ENCODE measurements at places on chromosomes 13 and 19.

- no peak for DNase-seq
Observed at GRCh38 chr13:60720590-60720989, 323.6 kb downstream of the TDRD3 start.

DNA sequence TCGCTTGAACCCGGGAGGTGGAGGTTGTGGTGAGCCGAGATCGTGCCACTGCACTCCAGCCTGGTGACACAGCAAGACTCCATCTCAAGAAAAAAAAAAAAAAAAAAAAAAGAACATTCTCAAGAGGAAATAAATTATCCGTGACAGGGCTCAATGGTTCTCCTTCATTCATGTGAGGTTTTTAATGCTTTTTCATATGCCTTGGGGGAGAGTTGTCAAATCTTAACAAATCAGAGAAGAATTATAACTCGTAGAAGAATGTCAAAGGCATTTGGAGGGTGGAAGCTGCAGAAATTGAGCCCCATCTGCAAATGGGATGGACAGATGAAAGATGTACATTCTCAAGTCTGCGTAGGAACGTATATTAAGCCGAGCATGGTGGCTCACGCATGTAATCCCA, 34.9 kb upstream of the HOMER3 start:
- no peak for DNase-seq

DNA sequence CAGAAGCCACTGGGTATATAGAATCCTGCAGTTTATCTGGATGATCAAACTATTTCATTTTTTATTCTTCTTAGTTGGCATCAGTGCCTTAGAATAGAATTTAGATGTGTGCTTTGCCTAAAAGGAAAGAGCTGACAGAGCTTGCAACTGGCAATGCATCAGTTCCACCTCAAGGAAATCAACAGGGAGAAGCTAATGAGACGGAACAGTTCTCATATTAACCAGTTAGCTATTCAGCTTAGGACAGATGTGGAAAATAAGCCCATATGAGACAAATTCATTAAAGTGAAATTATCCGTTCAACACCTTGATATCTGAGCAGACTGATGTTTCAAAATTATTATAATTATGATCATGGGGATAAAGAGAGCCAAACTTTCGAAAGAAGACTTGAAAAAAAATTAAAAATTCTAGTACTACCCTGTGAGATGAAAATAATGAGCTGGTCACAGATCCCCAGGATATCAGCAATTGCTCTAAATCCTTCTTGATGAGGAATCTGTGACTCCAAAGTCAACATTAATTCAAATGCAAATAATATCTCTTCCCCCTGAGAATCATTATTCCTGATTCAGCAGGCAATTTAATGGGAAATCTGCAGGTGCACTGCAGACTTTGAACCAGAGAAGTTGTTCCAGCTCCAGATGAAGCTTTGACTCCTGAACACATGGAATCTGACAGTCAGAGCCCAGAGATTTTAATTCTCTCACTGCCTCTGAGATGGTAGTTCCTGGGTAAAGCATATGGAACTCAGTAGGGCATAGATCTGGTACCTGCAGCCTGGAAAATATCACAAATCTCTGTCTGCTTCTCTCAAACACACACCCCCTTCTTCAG, 486.8 kb downstream of the FOXO1 start:
- DNase-seq, result no peak

GRCh38 chr13:48636550-48636949, 17.2 kb upstream of the CYSLTR2 start:
- no peak for DNase-seq

- DNase-seq, result no peak
Observed at GRCh38 chr19:21843081-21843480, 7.1 kb upstream of the ZNF43 start.

DNA sequence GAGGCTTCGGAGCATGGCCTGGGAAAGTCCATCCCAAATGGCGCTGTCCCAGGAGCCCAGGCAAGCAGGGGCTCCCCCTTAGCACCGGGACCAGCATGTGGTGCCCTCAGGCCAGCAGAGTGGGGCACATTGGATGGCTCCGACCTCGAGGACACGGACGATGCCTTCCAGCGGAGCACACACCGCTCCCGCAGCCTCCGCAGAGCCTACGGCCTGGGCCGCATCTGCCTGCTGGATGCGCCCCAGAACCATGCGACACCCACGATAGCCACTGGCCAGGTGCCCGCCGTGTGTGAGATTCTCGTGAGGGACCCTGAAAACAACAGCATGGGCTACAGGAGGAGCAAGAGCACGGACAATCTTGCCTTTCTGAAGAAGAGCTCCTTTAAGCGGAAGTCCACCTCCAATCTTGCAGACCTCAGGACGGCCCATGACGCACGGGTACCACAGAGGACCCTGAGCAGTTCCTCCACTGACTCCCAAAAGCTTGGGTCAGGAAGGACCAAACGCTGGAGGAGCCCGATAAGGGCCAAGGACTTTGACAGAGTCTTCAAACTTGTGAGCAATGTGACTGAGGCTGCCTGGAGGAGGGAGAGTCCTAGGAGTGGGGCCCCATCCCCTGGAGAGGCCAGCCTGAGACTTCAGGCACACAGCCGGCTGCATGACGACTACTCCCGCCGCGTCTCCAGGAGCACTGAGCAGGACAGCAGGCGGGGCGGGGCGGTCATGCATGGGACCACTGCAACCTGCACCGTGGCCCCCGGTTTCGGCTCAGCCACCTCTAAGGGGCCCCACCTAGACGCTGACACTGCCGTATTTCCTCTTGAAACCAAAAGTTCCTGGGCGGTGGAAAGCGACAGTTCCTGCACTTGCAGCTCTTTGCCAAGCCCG, 63.1 kb downstream of the SPATA13 start:
- no peak for DNase-seq

DNA sequence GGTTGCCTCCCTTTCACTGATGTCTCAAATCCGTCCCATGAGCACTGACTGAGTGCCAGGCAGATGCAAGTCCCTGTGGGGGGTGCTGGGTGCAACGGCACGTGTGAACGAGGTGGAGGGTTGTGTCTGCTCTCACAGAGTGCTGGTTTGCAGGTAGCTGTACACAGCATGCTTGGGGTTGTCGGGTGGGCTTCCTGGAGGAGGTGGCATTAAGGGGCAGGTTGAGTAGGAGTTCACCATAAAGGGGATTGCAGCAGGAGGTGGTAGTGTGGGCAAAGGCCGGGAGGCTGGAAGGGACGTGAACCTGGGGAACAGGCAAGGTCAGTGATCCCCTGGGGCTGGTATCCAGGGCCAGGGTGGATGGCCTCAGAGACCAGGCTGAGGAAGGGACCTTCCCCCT, 17.2 kb downstream of the COLGALT1 start:
- DNase-seq, result no peak

GRCh38 chr19:42193706-42194105, 23.8 kb downstream of the DEDD2 start:
- DNase-seq, result no peak

- DNase-seq, result no peak
Observed at GRCh38 chr13:110985541-110985940, 70.7 kb upstream of the ANKRD10 start.

- peak; percentile 54 for DNase-seq
Observed at GRCh38 chr19:46967578-46968032, 52.0 kb upstream of the NPAS1 start.

DNA sequence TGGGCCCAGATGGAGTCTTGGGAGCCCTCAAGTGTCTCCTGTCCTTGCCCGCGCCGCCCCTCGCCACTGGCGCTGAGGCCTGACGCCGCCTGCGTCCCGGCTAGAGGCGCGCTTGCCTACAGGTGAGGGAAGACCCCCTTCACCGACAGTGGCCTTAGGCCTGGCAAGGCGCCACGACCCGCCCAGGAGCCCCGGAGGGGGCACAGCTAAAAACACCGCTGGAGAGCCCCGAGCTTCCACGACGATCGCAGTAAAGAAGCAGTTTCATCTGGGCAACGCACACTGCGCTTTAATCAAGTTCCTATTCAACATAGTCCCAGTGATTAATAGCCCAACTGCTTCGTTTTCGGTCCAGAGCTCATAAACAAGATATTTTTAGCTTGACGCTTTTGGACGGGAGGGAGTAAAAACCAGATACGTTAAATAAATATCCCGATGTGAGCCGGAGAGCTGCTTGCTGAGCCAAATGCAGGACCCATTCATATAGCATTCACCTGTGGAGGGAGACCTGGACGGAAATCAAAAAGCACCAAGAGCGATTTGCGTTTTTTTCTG, 1.5 kb upstream of the CEBPA start:
- no peak for DNase-seq
